ENCODE measurements at places on chromosomes 4 and X.

DNA sequence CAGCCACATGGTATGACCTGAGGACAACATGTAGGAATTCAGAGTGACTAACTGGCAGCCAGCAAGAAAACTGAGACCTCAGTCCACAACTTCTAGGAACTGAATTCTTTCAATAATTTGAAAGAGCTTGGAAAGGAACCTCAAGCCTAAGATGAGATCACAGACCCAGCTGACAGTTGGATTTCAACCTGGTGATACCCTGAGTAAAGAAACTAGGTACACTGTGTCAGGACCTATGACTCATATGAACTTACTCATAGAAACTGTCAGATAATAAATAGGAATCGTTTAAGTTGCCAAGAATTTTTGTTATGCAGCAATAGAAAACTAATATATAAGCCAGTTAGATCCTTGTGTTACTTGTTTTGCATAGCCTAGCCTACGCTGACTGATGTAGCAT lies 102.4 kb upstream of the DCAF12L1 start:
- no peak for DNase-seq

DNA sequence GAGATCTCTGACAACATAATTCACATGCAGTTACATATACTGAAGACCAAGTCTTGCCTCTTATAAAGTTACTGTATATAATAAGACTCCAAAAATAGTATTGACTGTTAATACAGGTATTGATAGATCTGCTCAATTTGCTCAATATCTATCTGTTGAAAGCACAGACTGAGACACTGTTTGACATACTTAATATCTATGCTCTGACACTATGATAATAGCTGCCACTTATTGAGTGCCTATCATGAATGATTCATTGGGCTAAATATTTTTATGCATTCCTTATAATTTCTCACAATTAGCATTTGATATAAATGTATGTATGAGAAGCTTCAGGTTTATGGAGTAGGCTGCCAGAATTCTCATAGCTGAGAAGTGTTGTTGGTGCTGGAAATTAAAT lies 1600.9 kb upstream of the IGFBP7 start:
- no peak for DNase-seq

- DNase-seq: no peak
These were observed 119.5 kb upstream of the LIMCH1 start for GRCh38 chr4:41418444-41418843.

DNA sequence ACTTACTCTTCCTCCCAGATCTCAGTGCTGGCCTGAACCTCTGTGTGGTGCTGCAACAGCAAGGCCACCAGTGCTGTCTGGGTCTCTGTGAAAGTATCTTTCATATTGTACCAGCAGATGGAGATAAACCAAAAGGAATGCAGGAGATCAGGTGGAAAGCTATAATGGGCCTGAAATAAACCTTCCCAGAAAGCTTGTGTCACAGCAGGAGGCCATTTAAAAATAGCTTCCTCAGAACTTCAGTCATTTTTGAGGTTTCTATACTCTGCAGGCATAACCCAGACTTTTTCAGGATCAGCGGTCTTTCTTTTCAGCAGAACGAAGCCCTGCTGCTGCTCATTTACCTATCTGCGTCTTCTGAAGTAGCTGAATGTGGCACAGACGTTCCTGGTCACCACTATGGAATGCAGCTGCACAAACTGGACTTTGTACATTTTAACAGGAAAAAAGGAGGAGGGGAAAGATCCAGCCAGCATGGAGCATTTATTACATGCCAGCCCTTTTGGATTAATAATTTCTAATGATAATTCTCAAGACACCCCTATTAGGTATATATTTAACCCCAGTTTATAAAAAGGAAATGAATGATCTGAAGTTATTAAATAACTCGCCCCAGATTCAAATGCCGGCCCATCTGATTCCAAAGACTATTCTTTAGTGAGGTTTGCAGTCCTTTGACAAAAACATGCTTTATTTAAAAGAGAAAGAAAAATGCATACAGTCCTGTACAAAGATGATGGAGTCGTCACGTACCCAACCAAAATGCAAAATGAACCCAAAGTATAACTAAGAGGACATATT lies 119.7 kb downstream of the NFKB1 start:
- DNase-seq: no peak

DNA sequence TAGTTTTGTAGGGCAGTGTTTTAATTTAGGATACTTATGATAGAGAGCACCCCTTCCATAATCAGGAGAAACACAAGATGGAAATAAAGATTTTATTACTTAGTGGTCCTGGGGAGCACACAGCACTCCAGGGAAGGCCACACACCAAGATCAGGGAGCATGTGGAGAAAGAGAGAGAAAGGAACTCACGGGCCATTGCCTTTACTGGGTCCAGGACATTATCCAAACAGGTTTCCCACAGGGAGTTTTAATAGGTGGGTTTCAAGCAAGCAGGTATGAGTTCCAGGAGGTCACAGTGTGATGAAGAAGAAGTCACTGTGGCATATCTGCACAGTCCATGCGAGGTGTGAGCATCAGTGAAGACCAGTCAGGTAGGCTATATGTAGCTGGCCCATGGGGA lies 46.8 kb downstream of the NFKB1 start:
- no peak for DNase-seq

GRCh38 chr4:25859429-25860148 lies 3.2 kb downstream of the SEL1L3 start:
- peak; percentile 70 for DNase-seq

- peak; percentile 62 for DNase-seq
These were observed 719 bp downstream of the USO1 start for GRCh38 chr4:75724867-75725724.
